Stomach (tissue), 19 donors: ENCODE measurements at places on chromosomes 3 and 15. TPM values are rescaled to one million over a fixed set of nuclear protein-coding genes. Genes with fewer than 3 reads are reported as not detected.

DNA sequence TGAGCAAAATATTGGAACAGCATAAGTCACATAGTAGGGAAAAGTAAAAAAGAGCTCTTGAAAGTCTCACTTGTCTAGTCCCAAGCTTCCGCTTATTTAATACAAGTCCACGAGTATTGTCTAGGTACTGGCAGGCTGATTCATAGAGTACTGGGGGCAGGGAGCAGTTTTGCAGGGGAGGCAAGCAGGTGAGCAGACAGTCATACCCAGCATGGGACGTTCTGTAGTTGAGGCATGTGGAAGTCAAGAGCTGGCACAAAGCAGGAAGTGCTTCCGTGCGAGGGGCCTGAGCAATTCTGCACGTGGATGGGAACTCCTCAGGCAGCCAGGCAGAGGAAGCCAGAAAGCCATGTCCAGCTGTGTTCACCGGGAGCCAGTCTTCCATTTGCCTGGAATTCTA lies 287.6 kb downstream of the EPHB1 start:
- no peak for DNase-seq
- H3K4me3 ChIP-seq, result no peak overlapping the region
- no peaks in the 10 kb centered on the region for H3K4me1 ChIP-seq
- H3K36me3 ChIP-seq, result no peaks in the 10 kb centered on the region
- no peaks in the 10 kb centered on the region for H3K27me3 ChIP-seq

GRCh38 chr3:30933478-30934207 lies 39.2 kb upstream of the GADL1 start:
- H3K4me1 ChIP-seq, result no peaks in the 10 kb centered on the region
- DNase-seq, result peak; percentile 12
- H3K27me3 ChIP-seq, result no peaks in the 10 kb centered on the region
- H3K36me3 ChIP-seq, result no peaks in the 10 kb centered on the region
- no peak overlapping the region for H3K4me3 ChIP-seq

GRCh38 chr3:69200384-69201068 lies 78.1 kb upstream of the LMOD3 start:
- H3K4me3 ChIP-seq, result peak overlapping the region; percentile 43
- no peaks in the 10 kb centered on the region for H3K27me3 ChIP-seq
- peak overlapping the region; percentile 83 for H3K27ac ChIP-seq
- peak; percentile 89 for DNase-seq

DNA sequence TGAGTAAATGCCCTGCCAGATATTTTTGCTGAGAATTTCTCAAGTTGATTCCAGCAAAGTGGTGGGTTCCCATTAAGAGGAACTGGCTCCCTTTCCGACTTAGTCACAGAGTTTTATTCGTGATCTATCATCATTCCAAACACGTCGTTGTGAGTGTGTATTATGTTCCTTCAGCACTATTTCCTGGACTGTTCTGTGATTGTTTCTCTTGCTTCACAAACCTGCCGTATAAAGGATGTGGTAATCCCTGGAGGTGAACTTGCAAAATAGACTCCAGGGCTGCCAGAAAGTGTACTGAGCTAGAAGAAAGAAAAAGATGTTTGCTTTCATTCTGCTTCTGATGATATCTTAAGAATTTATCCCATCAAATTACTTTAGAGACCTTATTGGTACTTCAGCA lies 14.5 kb upstream of the CAPN3 start:
- no peak overlapping the region for H3K4me3 ChIP-seq
- no peak for DNase-seq
- no peak overlapping the region for H3K27ac ChIP-seq
- no peaks in the 10 kb centered on the region for H3K4me1 ChIP-seq
- no peaks in the 10 kb centered on the region for H3K27me3 ChIP-seq

DNA sequence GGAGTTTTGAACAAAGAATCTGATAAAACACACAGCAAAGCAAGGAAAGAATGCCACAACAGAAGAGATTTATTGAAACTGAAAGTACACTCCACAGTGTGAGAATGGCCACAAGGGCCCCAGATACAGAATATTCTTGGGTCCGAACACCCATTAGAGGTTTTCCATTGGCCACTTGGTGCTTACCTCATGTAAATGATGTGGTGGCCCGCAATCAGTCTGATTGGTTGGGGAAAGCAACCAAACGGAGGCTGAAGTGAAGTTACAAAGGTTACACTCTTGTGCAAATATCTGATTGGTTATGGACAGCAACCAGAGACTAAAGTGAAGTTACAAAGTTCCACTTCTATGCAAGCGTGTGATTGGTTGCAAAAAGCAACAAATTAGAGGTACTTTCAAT lies 20.4 kb downstream of the NSUN3 start:
- H3K27ac ChIP-seq, result no peak overlapping the region
- H3K36me3 ChIP-seq, result peaks cover 8% of the 10 kb centered on the region
- DNase-seq, result no peak
- no peaks in the 10 kb centered on the region for H3K27me3 ChIP-seq

Gene PLA2G4E
- total RNA-seq, result not detected
